ENCODE measurements at places on chromosomes 7 and 10. TPM values are rescaled to one million over a fixed set of nuclear protein-coding genes. Genes with fewer than 3 reads are reported as not detected.

DNA sequence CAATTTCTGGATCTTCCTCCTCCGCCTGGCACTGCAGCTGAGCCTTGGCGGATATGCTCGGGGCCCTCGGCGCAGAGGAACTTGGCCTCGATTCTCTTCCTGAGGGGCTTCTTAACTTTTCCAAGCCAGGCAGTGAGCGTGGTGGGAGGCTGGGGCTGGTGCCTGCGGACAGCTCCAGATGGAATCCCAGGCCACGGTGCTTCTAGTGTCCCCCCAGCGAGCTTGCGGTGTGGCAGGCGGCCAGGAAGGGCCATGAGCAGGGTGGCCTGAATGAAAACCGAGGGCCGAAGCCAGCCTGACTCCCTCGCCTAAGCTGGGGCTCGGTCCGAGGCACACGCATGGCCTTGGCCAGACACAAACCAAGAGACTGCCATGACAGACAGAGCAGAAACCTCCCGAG is 31.3 kb downstream of the RCC1L start:
- no peak for DNase-seq
- peaks cover 6% of the 10 kb centered on the region for H3K4me1 ChIP-seq
- peaks cover 11% of the 10 kb centered on the region for H3K36me3 ChIP-seq
- H3K27ac ChIP-seq = no peak overlapping the region

GRCh38 chr10:30857803-30858202 is 173.9 kb downstream of the ZNF438 start:
- H3K36me3 ChIP-seq = no peaks in the 10 kb centered on the region
- H3K4me3 ChIP-seq = no peak overlapping the region
- DNase-seq = peak; percentile 50
- peaks cover 63% of the 10 kb centered on the region for H3K4me1 ChIP-seq
- H3K27me3 ChIP-seq = no peaks in the 10 kb centered on the region
- peak overlapping the region; percentile 97 for H3K27ac ChIP-seq

DNA sequence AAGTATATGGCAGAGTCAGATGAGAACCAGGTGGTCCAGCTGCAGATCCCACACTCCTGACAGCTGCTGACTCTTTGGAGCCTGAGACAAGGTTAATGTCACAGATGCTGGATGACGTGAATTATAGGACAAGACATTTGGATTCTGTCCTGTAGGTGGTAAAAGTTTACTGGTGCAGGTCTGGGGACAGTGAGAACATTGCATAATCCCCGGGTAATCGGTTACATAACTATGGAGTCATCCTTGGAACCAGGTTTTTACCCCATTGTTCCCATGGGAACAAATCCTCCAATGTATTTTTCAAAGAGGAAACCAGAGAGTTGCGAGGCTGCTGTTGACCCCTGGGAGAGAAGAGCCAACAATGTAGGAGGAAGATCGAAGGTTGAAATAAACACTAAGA is 27.5 kb upstream of the ZCCHC24 start:
- H3K27ac ChIP-seq = no peak overlapping the region
- H3K4me3 ChIP-seq = no peak overlapping the region
- H3K4me1 ChIP-seq = no peaks in the 10 kb centered on the region
- peaks cover 16% of the 10 kb centered on the region for H3K27me3 ChIP-seq

DNA sequence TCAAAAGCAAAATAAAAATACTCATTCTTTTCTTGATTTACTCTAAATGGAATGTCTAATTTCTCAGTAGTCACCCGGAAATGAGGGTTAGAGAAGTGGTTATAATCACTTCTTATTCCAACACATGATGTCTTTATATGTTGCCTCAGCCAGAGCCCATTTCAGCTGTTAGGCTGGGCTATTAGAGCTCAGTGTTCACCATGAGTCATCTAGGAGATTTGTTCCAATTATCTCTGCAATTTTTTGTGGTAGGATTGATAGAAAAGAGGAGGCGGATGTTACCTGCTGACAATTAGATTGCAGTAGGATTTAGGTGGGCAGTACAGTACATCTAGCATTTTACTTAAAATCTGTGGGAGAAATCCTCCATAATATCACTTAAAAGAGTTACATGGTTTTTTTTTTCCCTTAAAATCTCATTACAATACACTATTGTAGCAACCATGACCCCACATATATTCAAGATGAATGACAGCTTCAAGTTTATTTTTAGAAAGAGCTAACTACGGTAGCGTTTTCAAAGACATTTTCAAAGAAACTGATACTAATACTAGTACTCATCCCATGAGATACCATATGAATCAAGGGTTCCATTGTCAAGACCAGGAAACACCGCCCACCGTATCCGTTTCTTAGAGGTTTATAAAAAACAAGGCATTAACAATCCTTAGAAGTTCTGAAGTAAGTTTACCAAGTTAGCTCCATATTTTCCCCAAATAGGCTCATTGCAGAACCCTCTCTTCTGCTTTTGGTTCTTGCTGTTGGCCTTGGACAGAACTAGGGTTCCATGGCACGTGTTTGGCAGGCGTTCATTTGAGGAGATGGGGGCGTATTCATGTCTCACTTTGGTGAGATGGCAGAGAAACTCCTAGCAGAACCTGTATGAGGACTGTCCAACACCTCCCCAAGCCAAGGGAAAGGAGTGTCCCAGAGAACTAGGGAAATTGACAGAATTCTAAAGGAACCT is 10.4 kb downstream of the CPA2 start:
- peaks cover 2% of the 10 kb centered on the region for H3K4me1 ChIP-seq
- no peaks in the 10 kb centered on the region for H3K36me3 ChIP-seq
- H3K4me3 ChIP-seq = no peak overlapping the region

DNA sequence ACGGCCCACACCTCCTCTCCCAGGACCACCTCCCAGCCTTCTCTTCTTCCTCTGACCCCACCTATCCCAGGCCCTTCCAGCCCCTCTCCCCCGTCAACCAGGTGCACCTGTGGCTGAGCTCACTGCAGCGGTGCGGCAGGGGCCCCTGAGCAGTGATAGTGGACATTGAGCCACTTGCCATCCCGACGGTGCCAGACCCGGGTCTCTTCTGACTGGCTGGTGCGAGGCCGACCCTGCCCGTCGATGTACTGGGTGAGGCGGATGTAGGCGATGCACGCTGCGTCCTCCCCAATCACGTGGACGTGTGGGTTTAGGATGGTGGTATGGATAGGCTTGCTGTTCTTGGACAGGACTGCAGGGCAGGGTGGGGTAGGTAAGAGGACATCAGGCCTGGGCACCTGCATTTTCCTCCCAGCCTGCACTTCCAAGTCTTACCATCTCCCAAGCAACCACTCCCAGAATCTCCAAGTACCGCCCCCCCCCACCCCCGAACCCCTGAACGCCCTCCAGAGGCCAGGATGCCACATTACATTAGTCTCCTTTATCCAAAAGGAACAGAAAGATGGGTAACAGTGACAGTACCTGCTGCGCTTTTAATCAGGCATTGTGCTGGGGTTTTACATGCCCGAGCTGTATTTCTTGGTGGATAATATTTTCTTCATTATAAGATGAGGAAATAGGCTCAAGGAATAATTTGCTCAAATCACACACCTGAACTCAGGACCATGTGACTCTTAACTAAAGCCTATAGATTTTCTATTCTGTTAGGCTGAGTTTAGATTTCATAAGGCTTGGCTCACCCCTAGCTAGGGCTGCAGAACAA is 3.7 kb upstream of the NDST2 start:
- H3K4me3 ChIP-seq = no peak overlapping the region
- no peak for DNase-seq
- peak overlapping the region; percentile 78 for H3K27ac ChIP-seq
- H3K4me1 ChIP-seq = peaks cover 42% of the 10 kb centered on the region

The POM121C gene
- 50.3 TPM for total RNA-seq

- no peak overlapping the region for H3K4me3 ChIP-seq
- no peak for DNase-seq
- no peaks in the 10 kb centered on the region for H3K4me1 ChIP-seq
- no peaks in the 10 kb centered on the region for H3K36me3 ChIP-seq
- peaks cover 29% of the 10 kb centered on the region for H3K27me3 ChIP-seq
These were observed 64.1 kb downstream of the BMPR1A start for GRCh38 chr10:86820509-86820908.

The OR13A1 gene
- total RNA-seq = not detected

The TIAL1 gene
- 150 TPM for total RNA-seq

- H3K27me3 ChIP-seq = no peaks in the 10 kb centered on the region
- H3K4me3 ChIP-seq = no peak overlapping the region
- no peak for DNase-seq
- no peak overlapping the region for H3K27ac ChIP-seq
- H3K4me1 ChIP-seq = no peaks in the 10 kb centered on the region
- no peaks in the 10 kb centered on the region for H3K36me3 ChIP-seq
These were observed 1252.2 kb downstream of the REEP3 start for GRCh38 chr10:64773357-64773756.

- H3K4me3 ChIP-seq = no peak overlapping the region
- no peaks in the 10 kb centered on the region for H3K27me3 ChIP-seq
- DNase-seq = peak; percentile 86
- H3K4me1 ChIP-seq = peaks cover 29% of the 10 kb centered on the region
- H3K27ac ChIP-seq = peak overlapping the region; percentile 58
- H3K36me3 ChIP-seq = no peaks in the 10 kb centered on the region
These were observed 35.0 kb downstream of the LAMB4 start for GRCh38 chr7:108094933-108095710.

The LHPP gene
- total RNA-seq = 4.2 TPM

GRCh38 chr7:7051206-7051877 is 131.0 kb upstream of the C1GALT1 start:
- no peak for DNase-seq
- H3K4me1 ChIP-seq = no peaks in the 10 kb centered on the region
- no peaks in the 10 kb centered on the region for H3K36me3 ChIP-seq
- H3K4me3 ChIP-seq = no peak overlapping the region
- no peaks in the 10 kb centered on the region for H3K27me3 ChIP-seq
- H3K27ac ChIP-seq = no peak overlapping the region

DNA sequence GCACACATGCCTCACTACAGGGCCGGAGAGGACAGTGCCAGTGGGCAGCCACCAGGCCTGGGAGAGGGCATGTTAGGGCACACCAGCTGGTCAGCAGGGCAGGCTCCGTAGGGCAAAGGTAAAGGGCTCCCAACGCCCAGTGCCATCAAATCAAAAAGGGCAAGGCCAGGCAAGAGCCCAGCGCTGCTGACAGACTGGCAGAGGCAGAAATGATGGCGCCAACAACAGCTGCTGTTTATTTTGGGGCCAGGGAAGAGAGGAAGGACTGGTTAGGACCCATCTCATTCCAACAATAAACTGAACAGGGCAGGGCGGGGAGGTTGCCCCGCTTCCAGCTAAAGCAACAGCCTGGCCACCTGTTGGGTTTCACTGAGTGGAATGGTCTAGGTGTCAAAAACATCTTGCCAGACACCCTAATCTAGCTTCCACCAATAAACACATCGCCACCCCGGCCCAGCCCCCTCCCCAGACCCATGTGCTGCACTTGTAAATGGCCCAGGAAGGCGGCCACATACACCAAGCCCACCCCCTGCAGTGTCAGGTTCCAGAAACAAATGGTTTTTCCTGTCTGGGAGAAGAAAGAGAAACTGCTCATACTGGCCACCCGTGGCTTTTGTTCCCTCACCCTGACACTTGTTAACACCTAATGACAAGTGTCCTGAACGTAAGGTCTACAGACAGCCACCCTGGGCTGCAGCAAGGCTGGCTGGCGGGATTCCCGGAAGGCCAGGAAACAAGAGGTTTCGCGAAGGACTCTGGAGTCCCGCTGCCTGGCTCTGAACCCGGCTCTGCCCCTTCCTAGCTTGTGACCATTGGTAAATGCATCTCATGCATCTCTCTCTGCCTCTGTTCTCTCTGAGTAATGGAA is 15.3 kb downstream of the SH3PXD2A start:
- H3K4me1 ChIP-seq = no peaks in the 10 kb centered on the region
- no peak overlapping the region for H3K4me3 ChIP-seq
- no peak for DNase-seq
- H3K36me3 ChIP-seq = no peaks in the 10 kb centered on the region
- H3K27me3 ChIP-seq = no peaks in the 10 kb centered on the region
- H3K27ac ChIP-seq = no peak overlapping the region

The NPTX2 gene
- 0.53 TPM for total RNA-seq

The IKZF1 gene
- 0.20 TPM for total RNA-seq

The DGKB gene
- total RNA-seq = not detected

- H3K4me1 ChIP-seq = no peaks in the 10 kb centered on the region
- no peaks in the 10 kb centered on the region for H3K36me3 ChIP-seq
- no peak overlapping the region for H3K4me3 ChIP-seq
- no peaks in the 10 kb centered on the region for H3K27me3 ChIP-seq
- no peak overlapping the region for H3K27ac ChIP-seq
- peak; percentile 65 for DNase-seq
These were observed 70.2 kb upstream of the FGFR2 start for GRCh38 chr10:121668314-121669027.

DNA sequence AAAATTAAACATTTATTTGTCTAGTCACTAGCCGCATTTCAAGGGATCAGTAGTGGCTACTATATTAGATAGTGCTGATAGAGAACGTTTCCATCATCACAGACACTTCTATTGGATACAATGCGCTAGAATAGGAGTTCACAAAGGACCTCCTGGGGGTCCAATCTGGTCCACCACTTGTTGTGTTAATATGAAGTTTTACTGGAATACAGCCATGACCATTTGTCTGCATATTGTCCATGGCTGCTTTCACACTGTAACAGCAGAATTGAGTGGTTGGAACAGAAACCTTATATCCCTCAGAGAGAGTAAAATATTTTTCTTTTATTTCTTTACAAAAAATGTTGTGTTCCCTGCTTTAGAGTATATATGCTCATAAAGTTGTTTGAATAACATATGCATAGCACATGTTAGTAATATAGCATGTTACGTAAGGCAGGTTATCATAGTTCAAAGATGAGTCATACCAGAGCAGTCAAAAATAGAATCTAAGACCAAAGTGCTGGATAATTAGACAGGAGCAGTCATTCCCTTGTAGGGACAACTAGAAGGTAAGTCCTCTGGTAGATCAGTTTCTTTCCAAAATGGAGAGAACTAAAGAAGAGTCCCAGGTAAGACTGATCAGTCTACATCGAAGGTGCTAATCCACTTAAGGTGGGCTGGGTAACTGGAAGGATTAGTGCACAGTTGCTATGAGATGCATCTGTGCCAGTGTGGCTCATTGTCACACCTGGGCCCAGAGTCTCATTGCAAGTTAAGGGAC is 14.9 kb downstream of the BZW2 start:
- H3K4me1 ChIP-seq = peaks cover 21% of the 10 kb centered on the region
- no peaks in the 10 kb centered on the region for H3K27me3 ChIP-seq
- no peaks in the 10 kb centered on the region for H3K36me3 ChIP-seq

GRCh38 chr10:58754469-58755339 is 242.0 kb downstream of the BICC1 start:
- H3K36me3 ChIP-seq = no peaks in the 10 kb centered on the region
- DNase-seq = no peak
- H3K4me3 ChIP-seq = no peak overlapping the region
- H3K4me1 ChIP-seq = no peaks in the 10 kb centered on the region
- H3K27ac ChIP-seq = no peak overlapping the region
- no peaks in the 10 kb centered on the region for H3K27me3 ChIP-seq
